Stimulated activated CD8-positive, alpha-beta memory T cell treated with anti-CD3 and anti-CD28 coated beads, Interleukin-7, amount 100 ng/mL, for 24 hours (primary cell): ENCODE measurements at places on chromosomes 5 and 9.

DNA sequence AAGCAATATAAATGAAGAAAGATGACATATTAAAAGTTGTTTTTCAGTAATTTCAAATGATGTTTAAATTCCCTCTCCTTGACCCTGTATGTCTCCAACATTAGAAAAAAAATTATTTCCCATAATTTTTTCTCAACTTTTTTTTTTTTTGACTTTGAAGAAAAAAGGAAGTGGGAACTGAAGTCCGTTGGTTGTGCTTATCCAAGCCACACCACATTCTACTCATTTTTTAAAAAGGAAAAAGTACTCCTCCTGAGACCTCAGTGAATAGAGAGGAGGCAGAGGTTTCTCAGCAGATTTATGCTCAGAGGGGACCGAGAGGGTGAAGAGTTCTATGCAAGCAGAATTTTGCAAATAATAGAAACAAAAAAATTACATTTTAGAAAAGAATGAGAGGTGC, 123.3 kb downstream of the PCSK5 start:
- no peak for DNase-seq

DNA sequence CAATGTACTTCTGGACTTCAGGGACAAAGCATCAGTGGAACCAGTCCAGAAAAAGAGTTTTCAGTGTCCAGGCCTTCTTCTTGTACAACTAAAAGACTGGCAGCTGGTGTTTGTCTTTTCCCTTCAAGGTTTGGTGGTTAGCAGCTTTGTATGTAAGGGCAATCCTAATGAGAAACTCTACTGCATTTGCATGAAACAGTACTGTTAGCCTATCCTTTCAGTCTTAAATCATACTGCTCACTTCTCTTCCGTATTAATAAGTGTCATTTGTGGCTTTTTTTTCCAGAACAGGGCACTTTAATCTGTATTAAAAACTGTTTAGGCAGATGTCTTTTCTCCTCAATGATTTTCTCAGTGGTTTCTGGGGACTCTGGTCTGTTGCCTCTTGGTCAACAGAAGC, 48.9 kb downstream of the FAM174A start:
- no peak for DNase-seq

- DNase-seq: no peak
These were observed 15.4 kb downstream of the CDC42SE2 start for GRCh38 chr5:131279204-131279603.

DNA sequence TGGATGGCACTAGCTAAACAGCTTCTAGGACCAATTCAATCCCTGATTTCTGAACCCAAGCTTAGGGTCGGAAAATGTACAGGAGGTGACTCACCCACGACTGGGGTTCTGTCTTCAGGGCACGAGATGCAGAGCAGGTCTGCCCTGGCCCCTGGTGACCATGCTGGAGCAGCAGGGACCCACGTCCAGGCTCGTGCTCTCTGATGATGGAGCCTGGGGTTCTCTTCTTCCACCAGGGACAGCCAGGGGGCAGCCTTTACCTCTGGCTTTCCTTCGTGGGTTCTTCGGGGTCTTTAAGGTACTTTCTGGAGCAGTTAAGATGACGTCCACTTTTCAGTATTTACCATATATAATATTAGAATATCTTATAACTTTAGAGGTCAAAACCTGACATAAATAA, 2.1 kb downstream of the CFAP77 start:
- no peak for DNase-seq

GRCh38 chr5:131224387-131225201, 39.3 kb upstream of the CDC42SE2 start:
- DNase-seq: no peak
